ENCODE measurements at places on chromosomes 2 and 18.
A peak's percentile ranks its signal among the peaks of the same experiment; 100 is the strongest.

DNA sequence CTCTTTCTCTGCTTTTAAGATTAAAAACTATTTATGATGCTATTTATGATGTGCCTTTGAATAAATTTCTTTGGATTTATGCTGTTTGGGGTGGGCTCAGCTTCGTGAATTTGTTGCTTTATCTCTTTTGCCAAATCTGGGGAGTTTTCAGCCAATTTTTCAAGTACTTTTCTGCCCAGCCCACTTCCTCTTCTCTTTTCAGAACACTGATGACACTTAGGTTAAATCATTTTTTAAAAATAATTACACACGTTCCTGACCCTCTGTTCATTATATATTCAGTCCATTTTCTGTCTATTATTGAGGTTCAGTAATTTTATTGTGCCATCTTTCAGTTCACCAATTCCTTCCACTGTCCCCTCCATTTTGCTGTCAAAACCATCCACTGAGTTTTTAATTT lies 14.8 kb upstream of the BCL2L11 start:
- no peak for DNase-seq

DNA sequence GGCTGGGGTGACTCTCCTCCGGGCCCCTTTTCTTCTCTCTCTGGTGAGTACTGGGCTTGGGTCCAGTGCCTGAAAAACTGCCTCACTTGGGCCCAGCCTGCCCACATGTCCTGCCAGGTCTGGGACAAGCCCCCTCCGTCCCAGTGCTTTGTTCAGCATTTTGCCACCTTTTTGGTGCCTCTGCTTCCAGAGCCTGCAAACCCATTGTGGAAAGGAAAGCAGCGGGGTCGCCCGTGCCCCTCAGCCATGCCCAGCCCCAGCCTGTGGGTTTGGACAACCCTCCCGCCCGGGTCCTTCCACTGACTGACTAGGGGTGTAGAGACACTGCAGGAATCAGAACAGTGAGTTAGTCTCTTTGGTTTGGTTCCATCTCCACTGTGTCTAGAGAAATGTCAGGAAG lies 140.7 kb upstream of the ALKAL2 start:
- DNase-seq = no peak

- DNase-seq = no peak
Observed at GRCh38 chr18:63158676-63159291, 160.8 kb downstream of the BCL2 start.

- no peak for DNase-seq
Observed at GRCh38 chr2:160334028-160334741, 134.1 kb upstream of the ITGB6 start.

GRCh38 chr2:71704131-71704561 lies 250.8 kb downstream of the DYSF start:
- DNase-seq = no peak

DNA sequence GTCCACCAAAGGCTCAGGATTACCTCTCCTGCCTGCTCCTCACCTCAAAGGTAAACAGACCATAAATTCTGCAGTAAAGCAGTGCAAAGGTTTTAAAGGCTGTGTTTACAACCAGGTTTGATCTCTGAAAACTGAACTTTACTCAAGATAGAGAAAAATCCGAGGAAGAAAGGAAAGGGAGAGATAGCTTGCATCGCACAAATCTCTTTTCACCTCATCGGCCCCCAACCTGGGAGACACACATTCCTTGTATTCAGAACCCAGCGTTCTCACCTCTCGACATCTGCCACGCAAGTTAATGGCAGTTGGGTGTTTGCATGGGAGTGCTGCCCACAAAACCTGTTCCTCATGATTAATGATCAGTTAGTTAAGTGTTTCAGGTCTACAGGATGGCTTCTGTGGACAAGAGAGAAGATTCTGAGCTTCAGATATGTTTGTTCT lies 72.6 kb downstream of the GATA6 start:
- DNase-seq = no peak

DNA sequence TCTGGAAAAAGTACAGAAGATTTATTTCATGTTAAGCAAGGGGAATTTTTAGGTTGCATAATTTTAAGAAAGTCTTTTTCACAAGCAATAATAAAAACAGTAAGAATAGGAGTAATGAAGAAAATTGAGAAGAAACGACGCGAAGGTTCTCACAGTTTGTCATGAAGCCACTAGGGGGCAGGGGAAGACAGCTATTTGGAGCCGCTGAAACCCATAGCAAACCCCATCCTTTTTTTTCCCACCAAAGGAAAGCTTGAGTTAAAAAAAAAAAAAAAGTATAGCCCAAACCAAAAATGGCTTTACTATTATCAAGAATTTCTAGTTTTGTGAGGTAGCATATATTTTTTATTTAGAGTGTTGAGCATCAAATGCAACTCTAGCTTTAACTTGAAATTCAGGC lies 300.9 kb downstream of the PHLPP1 start:
- DNase-seq = peak; percentile 72

- DNase-seq = no peak
Observed at GRCh38 chr18:323253-323622, 55.4 kb upstream of the THOC1 start.

- DNase-seq = no peak
Observed at GRCh38 chr18:6781142-6781714, 51.7 kb downstream of the ARHGAP28 start.

GRCh38 chr2:210199186-210199765 lies 26.0 kb downstream of the ACADL start:
- peak; percentile 6 for DNase-seq

DNA sequence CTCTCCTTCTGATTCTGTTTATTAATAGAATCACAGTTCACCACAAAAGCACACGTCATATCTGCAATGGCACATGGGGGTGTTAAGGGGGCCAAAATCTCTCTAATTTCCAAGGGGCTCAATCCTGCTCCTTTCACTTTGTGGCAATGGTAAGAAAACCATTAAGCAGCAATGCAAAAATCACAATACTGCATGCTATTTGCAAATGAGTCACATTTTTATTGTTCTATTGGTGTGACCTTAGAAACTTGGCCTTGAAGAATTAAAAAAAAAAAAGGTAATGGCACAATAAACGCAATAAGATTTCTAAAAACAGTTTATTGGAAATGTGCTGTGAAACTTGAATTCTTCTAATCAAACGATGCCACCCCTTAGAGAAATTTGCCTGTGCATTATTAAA lies 251.5 kb downstream of the ZNF521 start:
- DNase-seq = no peak

GRCh38 chr2:113351375-113352355 lies 72.9 kb upstream of the PAX8 start:
- no peak for DNase-seq

- DNase-seq = peak; percentile 20
Observed at GRCh38 chr2:7792031-7792651, 874.9 kb downstream of the RNF144A start.

DNA sequence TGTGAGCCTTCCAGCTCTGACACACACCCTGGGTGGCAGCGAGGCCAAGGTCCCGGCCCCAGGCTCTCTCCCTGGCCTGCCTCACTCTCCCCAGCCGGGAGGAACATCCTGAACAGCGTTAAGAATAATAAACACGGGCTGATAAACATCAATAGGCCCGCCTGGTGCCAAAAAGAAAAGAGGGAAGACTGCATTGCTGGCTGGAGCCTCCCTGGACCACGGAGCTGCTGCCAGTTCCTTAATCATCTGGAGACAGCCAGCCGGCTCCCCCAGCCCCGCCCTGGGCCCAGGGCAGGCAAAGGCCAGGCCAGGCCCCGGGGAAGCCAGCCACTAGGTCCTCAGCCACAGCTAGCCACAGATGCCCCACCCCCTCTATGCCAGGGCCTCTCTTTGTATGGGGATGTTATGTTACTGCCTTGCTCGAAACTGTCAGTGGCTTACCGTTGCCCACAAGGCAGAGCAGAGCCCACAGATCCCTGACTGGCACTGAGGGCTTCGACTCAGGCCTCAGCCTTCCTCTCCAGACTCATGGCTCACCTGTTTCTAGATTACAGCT lies 293.7 kb downstream of the DYSF start:
- no peak for DNase-seq

GRCh38 chr18:79166702-79167101 lies 97.5 kb downstream of the ATP9B start:
- no peak for DNase-seq

- DNase-seq = no peak
Observed at GRCh38 chr18:72360634-72361033, 183.5 kb downstream of the CBLN2 start.

DNA sequence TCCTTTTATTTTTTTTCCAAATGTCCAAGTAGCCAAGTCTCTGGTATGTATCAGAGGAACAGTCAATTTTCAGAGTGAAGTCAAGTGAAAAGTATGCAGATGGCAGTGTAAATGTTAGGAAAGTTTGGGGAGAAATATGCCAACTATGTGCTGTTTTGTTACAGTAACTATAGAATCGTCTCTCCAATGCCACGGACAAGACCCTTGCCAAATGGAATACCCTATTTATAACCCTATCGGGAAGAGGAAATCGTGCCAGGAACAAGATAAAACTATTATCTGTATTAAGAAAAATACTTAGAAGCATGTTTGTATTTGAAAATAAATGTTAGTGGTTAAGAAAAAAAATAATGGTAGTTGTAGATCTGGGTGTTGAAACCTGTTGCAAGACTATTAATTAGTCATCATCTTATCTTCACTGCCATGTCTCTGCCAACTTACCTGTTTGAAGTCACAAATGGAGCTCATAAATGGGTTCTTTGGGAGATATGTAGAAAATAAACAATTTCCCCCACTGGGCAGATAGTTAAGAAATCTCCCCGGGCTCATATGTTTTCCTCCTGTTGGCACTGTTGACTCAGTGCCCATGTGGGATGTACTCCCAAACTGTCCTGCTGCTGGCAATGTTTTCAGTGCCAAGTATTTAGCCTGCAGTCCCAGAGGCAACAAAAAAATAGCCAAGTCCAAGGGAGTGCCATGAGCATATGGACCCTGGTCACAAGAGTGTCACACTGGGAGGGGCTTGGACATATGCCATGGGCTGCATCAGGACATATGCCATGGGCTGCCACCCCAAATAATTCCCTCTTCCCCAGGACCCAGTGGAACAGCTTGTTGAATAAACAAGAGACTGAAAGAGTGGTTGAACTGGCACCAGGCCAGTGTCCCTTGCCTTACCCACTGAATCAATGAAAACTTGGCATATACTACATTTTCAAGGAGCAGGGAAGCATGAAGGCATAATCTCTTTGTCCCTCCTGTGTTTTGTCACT lies 366.9 kb downstream of the OSR1 start:
- peak; percentile 83 for DNase-seq

GRCh38 chr2:217414429-217414828 lies 554.6 kb upstream of the TNP1 start:
- DNase-seq = peak; percentile 13

GRCh38 chr2:180910831-180911665 lies 69.4 kb upstream of the UBE2E3 start:
- DNase-seq = no peak

DNA sequence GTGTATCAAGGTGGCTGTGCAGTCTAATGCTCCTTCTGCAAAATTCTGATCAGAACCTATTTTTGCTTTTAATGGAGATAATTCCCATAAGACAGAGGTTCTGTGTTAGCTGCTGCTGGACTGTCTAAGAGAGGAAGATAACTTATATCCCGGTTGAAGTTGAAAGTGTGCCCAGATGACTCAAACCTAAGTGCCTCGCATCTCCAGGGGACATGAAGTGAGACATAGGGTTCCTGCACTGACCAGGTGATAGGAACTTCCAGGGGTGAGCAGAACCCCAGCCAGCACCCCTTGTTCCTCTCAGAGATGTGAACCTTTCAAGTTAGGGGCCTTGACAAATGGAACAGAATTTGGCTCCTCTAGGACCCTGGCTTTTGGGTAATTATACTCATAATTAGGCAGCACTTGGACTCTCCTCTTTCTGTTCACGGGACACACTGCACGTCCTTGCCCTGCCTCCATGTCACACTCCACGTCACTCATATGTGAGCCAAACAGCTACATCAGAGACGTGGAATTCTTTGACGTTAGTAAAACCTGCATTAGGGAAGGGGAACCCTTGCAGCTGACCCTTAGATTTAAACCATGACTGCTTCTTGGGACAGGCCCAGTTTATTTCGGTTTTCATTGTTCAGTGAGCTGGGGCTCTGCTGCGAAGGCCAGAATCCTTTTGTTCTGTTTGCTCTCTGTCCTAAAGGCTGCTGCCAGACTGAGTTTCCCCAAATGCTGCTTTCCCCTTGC lies 104.5 kb upstream of the ALPP start:
- DNase-seq = no peak

DNA sequence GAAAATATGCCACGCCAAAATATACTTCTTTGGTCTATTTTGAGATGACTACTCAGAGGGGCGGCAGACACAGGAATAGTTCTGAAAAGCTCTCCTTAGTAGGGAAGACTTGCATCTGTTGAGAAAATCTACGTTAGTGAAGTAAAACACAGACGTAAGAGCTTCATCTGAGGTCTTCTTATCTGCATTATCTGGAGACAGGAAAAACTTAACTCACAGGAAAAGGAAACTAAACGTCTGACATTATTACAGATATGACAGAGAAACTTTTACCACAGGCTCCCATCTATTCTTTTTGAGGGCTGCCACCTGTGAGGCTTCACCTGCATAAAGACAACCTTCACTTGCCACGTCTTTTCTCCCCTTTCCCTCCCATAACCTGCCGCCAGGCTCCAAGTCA lies 1295.7 kb downstream of the LRP1B start:
- DNase-seq = no peak

- DNase-seq = no peak
Observed at GRCh38 chr18:1578505-1578904, 673.8 kb downstream of the ADCYAP1 start.

DNA sequence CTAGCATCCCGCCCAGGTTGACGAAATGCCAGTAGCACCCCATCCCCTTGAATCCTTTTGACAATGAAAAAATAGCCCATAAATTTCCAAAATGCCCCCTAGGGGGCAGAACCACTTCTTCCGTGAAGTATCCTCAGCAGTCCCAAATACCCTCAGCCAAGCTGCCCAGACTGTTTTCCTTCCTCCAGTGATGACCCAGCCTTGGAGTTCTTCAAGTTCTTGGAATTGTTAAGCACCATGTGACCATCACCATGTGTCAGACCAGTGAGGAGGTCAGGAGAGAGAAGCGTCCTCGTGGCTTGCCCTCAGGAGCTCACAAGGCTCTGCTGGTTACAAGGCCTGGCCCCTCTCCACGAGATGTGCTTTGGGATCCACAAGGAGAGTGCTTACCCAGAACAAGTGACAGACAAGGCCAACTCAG lies 1.4 kb upstream of the SLC23A3 start:
- DNase-seq = peak; percentile 2

- no peak for DNase-seq
Observed at GRCh38 chr2:9008951-9009664, 5.6 kb upstream of the MBOAT2 start.

Data from NCI-H2171 (cell line).